Stimulated activated CD4-positive, alpha-beta T cell treated with anti-CD3 and anti-CD28 coated beads, Interleukin-1b, Interleukin-23, amount 100 ng/mL, for 1 hour (primary cell): ENCODE measurements at places on chromosomes 7 and 10.

GRCh38 chr10:7626283-7626682 is 40.5 kb downstream of the ITIH5 start:
- DNase-seq = no peak

- no peak for DNase-seq
Measured at GRCh38 chr10:77027576-77027975, 610.0 kb downstream of the KCNMA1 start.

- DNase-seq = no peak
Measured at GRCh38 chr10:123068087-123068853, 59.5 kb downstream of the ACADSB start.

DNA sequence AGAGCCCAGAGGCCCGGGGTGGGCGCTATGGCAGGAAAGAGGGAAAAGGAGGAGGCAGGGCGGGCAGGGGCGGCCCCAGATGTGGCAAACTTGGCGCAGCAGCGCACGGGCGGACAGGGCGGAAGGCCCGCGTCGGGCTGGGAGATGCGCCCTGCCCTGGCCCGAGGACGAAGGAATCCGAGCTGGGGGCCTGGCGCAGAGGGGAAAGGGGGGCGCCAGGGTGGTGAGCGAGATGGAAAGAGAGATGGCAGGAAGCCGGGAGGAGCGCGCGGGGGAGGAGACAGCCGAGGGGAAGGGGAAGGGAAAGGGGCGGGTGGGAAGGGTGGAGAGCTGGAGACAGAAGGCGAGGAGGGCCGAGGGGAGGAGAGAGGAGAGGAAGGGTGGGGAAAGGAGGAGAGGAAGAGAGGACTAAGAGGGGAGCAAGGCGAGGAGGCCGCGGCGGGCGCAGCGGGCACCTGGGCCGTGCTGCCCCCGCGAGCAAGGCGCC is at the start of gene MARVELD1:
MARVELD1 (plus strand) TSS at position 392 of the 487 bp plus-strand sequence. CDS start 147 bp downstream, outside the sequence.
- DNase-seq = no peak

DNA sequence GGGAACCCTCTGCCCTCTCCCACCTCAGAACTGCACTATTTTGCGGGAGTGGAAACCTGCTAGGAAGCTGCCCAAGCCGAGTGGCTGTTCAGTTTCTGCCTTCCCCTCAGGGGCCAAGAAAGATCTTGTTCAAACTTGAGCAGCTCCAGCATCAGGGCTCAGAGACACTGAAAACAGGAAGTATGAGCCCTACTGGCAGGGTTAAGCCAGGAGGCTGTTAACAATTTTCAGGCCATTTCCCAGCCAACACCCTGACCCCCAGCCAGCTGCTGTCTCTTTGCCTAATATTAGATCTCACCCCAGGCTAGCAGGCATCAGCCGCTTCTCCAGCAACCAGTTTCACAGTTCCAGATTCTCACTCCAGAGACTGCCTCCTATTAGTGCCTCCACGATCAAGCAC is 9.2 kb downstream of the PLAU start:
- DNase-seq = no peak

GRCh38 chr7:151472644-151473380 is 32.9 kb upstream of the CRYGN start:
- DNase-seq = no peak

- DNase-seq = no peak
Measured at GRCh38 chr7:131194070-131194865, 133.4 kb upstream of the MKLN1 start.

DNA sequence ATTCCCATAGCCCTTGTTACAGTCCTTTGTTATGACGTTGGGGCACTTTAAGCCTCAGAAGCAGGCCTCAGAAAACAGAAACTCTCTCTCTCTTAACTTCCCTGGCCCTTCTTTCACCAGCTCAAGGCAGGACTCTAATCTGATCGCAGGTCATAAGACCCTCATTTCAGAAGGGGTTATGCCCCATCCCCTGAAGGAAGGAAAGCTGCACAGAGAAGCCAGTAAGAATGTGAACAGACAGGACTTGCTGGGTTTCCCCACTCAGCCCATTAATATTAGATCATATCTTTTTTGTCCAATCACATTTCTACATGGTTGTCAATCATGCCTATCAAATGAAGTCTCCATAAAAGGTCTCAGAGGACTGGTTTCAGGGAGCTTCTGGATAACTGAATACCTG is 49.3 kb upstream of the PHF14 start:
- DNase-seq = no peak

DNA sequence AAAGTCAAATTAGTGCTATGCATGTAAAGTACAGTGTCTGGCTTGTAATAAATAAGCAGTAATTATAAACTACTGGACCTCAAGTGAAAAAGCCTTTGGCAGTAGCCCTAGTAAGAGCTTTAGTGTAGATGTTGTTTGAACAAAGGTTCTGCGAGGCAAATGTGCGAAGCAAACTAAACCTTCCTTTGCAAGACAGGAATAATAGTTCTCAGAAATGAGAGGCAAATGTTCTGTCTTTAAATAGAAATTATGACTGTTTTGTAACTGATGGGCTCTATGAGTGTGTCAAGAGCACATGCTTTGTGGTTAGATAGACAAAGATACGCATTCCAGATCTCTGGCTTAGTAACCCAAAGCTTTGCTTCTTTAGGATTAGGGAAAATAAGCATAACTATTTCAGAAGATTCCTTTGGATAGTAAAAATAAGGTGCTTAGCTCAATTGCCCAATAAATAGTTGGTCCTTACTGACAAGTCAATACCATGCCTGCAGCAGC is 169.2 kb upstream of the CDC14C start:
- DNase-seq = no peak

DNA sequence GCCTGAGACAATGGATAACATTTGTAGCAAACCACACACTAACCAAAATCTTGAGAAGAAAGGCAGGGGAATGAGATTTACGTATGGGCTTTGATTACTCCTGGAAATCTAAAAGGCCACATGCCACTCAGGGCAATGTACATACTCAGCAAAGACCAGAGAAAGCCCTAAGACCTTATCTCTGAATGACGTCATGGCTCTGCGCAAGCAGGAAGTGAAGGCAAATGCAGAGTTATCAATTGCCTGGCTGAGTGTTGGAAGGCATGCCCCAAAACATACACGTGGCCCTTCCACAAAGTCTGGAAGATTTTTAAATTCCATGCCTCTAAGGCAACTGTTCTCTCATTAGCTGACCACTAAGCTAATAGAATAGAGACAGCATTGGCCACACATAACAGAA is 90.9 kb upstream of the NRBF2 start:
- no peak for DNase-seq

- no peak for DNase-seq
Measured at GRCh38 chr10:133309720-133310398, 1.1 kb downstream of the ZNF511 start.

DNA sequence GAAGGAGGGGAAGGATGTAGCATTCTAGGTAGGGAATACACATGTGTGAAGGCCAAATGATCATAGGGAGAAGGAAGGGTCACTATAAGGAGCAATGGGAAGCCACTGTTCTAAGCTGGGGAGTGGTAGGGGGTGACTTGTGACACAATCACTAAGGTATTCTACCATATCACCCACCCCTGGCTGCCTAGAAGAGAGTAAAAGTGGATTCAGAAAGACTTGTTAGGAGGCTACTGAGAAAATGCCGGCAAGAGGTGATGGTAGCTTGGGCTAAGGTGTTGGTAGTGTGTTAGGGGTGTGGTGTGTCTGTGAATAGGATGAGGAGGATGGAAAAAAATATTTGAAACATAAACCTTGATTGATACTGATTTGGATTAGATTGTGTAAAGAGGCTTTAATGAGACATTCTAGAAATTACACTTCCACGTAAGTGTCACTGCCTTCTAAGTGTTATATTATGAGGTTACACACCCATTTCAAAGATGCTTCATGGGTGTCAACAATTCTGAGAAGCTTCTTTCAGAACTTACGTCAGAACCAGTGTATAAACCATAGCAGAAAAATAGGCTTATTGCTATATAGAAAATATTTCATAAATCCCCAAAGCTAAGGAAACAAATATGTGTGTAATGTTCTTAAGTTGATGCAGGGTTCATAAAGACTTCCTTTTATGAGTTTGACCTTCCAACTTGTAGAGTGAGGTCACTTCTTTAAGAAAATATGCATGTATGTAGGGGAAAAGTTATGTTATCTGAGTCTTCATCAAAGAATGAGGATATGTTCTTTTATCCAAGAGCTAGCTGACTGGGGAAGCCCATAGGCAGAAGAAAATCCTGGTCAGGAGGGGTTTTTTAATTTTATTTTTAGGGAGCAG is 5.6 kb upstream of the BPGM start:
- no peak for DNase-seq

GRCh38 chr10:84398696-84399095 is 70.3 kb downstream of the CCSER2 start:
- DNase-seq = no peak

- DNase-seq = peak; percentile 35
Measured at GRCh38 chr7:73623798-73624668, at the start of gene MLXIPL. Gene MLXIPL (minus strand): TSS chr7:73624522. CDS start chr7:73624492, 30 bp downstream.

GRCh38 chr7:112411186-112411795 is 39.0 kb upstream of the IFRD1 start:
- DNase-seq = no peak

DNA sequence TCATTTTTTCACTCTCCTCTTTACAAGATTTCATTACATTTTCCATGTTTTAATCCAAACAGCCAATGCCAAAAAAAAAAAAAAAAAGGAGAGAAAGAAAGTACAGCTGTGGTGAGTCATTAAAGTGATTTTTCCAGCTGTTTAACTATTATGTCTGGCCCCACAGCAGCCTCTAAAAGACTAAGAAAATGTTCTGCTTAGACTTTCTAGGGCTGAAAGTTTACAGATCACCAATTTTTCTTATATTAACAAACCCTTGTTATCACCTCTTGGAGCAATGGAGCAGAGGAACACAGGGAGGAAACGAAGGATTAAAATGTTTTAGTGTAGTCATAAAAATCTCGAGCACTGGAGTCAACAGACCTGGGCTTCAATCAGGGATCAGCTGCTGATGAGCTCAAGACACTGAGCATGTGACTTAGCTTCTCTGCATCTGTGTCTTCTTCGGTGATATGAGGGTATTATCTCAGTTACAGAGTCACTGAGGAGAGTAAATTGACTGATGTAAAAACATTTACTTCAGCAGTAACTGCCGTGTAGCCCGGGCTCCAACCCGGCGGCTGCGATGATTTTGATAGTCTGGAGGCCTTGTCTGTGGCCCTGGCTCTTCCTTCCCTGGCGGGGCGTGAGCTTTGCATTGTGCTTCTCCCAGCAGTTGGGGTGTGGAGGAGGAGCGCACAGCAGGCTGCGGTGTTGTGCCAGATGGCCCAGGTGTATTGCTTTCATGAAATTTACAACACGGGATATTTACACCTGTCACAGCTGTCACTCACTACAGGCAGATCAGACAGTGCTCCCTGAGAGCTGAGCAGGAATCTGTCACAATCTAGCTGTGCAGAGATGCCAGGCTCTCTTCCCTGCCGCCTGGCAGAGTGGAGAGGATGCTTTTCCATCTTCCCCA is 298.3 kb upstream of the FZD8 start:
- DNase-seq = no peak

GRCh38 chr10:132335189-132336063 is 3.4 kb downstream of the LRRC27 start:
- DNase-seq = no peak

- no peak for DNase-seq
Measured at GRCh38 chr10:119997429-119997828, 104.9 kb downstream of the SEC23IP start.

GRCh38 chr7:129807863-129808262 is 144.9 kb downstream of the UBE2H start:
- DNase-seq = no peak

DNA sequence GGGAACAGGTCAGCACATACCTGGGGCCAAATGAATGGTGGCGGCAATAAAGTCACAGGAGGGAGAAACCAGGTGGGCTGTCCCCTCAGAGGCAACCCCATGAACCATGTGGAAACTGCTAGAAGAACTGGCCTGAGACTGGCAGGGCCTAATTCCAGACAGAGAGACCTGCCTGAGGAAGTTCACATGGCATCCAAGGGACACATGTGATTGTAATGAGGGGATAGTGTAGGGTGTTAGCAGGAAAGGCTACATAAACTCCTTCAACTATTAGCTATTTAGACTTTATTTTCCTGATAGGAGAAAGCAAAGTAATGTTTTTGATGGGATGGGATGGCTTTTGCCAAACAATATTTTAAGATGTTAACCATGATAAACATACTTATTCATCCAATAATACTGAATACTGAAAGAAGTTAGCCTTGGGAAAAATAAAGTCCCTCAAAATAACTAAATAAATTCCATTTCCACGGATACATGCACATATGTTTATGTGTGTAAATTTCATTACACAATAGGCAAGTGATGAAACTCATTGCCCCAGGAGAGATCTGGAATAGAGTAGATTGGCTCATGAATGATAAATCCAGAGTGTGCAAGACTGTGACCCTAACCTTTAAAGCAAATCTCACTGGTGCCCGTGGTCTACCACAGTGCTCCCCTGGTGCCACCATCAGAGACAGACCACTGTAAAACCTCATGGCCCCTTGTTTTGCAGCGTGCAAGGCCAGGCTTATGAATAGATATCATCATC is 137.0 kb downstream of the NRF1 start:
- no peak for DNase-seq

DNA sequence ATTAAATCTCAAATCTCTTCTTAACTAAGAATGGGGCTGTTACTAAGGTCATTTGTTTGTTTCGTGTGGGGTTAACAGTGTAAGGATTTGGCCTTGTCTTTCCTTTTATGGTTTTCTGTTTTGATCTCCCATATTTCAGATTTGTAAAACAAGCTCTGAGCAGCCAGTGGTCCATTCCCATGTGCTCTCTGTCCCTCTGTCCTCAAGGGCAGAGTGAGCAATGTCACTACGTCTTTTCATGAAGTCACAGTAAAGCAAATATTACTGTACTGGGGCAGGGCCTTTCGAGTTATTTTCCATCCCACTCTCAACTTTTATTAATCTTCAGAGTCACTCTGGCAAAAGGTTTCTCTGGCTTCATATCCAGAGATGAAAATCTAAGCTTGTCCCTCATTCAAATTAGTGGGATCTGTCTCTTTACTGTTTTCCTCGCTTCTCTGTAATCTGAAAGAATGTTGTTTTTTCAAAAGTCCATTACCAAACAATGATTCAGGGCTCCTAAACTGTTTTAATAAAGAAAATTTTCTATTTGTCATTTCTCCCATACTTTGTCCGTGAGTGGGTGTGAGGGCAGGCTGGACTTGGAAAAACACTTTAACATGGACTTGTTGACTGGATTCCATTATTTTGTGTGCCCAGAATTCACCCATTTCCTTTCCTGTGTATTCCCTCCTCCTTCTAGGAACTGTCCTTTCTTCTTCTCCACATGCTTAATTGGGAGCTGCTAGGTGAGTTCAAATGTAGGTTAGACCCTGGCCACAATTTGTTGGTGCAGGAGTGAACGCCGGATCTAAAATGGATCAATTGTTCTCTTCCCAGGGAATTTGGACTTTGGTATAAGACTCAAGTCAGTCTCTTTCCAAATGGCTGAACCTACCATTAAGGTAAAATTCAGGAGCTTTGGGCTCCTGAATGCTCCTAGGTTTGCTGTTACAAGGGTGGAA is 42.1 kb upstream of the NAMPT start:
- no peak for DNase-seq

- DNase-seq = no peak
Measured at GRCh38 chr10:24642921-24643678, 80.6 kb downstream of the ARHGAP21 start.

- no peak for DNase-seq
Measured at GRCh38 chr7:73539709-73540108, 17.6 kb upstream of the BAZ1B start.

GRCh38 chr7:130273081-130273932 is 6.6 kb downstream of the CPA2 start:
- DNase-seq = no peak
